Large intestine (tissue), 12 donors: ENCODE measurements at places on chromosomes 3 and 15. TPM values are rescaled to one million over a fixed set of nuclear protein-coding genes. Genes with fewer than 3 reads are reported as not detected.

DNA sequence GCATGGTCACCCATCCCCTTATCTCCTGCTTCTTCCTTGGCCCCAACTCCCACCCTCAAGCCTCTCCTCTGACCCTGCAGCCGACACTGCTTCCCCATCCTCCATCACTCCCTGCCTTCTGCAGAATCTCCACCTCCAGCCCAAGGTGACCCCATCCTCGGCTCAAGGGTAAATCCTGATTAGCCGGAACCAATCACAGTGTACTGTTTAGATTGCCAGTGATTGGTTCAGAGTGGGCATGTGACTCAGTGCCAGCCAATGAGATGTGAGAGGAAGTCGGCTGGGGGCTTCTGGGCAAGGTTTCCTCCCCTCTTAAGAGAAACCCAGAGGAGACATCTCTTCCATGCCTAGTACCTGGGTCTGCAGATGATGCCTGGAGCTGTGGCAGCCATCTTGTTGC lies 10.3 kb downstream of the CACNA2D2 start:
- no peaks in the 10 kb centered on the region for H3K27me3 ChIP-seq
- H3K36me3 ChIP-seq, result no peaks in the 10 kb centered on the region
- no peak overlapping the region for H3K27ac ChIP-seq
- H3K4me3 ChIP-seq, result no peak overlapping the region
- no peak for DNase-seq

The ANKDD1A gene
- 5.6 TPM for polyA plus RNA-seq

DNA sequence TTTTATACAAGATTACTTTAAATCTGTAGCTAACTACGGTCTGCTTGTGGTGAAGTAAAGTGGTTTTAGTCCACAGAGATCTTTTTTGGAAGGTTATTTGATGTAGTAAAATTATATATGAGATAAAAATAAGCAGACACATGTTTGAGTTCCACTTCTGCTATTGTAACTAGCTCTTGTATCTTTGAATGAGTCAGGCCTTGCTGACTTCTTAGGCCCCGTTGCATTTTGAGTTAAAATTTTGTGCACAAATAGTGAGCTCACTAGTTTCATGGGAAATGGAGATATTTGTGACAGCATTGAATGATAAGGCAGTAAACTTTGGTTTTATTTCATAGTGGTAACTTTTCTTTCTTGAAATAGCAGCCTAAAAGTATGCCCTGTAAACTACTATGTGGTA lies 42.6 kb downstream of the ARIH1 start:
- no peak overlapping the region for H3K27ac ChIP-seq
- peaks cover 4% of the 10 kb centered on the region for H3K36me3 ChIP-seq
- no peak for DNase-seq
- H3K27me3 ChIP-seq, result no peaks in the 10 kb centered on the region
- no peaks in the 10 kb centered on the region for H3K4me1 ChIP-seq
- H3K4me3 ChIP-seq, result no peak overlapping the region

The SPINK8 gene
- polyA plus RNA-seq, result not detected

The CHRM5 gene
- 0.48 TPM for polyA plus RNA-seq

GRCh38 chr3:59709702-59710553 lies 660.1 kb upstream of the CFAP20DC start:
- H3K27ac ChIP-seq, result no peak overlapping the region
- no peak overlapping the region for H3K4me3 ChIP-seq
- no peaks in the 10 kb centered on the region for H3K36me3 ChIP-seq
- H3K27me3 ChIP-seq, result no peaks in the 10 kb centered on the region
